Activated CD8-positive, alpha-beta memory T cell treated with anti-CD3 and anti-CD28 coated beads, Interleukin-2, amount 10 ng/mL, durations not matched to agents 7 days and 5 days (primary cell): ENCODE measurements at places on chromosomes 11 and 22.

GRCh38 chr22:38834215-38834953, 9.4 kb downstream of the NPTXR start:
- H3K27ac ChIP-seq = no peak overlapping the region
- H3K27me3 ChIP-seq = no peaks in the 10 kb centered on the region
- no peaks in the 10 kb centered on the region for H3K4me1 ChIP-seq
- H3K36me3 ChIP-seq = no peaks in the 10 kb centered on the region
- no peak for DNase-seq

- DNase-seq = no peak
- no peaks in the 10 kb centered on the region for H3K27me3 ChIP-seq
- peaks cover 16% of the 10 kb centered on the region for H3K36me3 ChIP-seq
- H3K4me1 ChIP-seq = peaks cover 16% of the 10 kb centered on the region
- H3K27ac ChIP-seq = no peak overlapping the region
- H3K4me3 ChIP-seq = no peak overlapping the region
Observed at GRCh38 chr11:96114178-96115064, 190.5 kb upstream of the MTMR2 start.

- H3K4me1 ChIP-seq = peaks cover 18% of the 10 kb centered on the region
- DNase-seq = no peak
- H3K27me3 ChIP-seq = peaks cover 23% of the 10 kb centered on the region
Observed at GRCh38 chr11:130070846-130071200, 1.1 kb downstream of the APLP2 start.

DNA sequence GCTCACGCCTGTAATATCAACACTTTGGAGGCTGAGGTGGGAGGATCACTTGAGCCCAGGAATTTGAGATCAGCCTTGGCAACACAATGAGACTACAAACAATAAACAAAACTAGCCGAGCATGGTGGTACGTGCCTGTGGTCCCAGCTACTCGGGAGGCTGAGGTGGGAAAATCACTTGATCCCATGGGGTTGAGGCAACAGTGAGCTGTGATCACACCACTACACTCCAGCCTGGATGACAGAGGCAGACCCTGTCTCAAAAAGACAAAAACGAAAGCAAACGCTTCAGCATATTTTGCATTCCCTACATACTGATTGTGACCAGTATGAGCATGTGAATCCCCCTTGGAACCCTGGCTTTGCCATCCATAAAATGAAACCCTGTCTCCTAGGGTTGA, 33.9 kb upstream of the MN1 start:
- H3K4me1 ChIP-seq = peaks cover 17% of the 10 kb centered on the region
- H3K36me3 ChIP-seq = peaks cover 3% of the 10 kb centered on the region
- no peak for DNase-seq
- H3K27me3 ChIP-seq = no peaks in the 10 kb centered on the region

DNA sequence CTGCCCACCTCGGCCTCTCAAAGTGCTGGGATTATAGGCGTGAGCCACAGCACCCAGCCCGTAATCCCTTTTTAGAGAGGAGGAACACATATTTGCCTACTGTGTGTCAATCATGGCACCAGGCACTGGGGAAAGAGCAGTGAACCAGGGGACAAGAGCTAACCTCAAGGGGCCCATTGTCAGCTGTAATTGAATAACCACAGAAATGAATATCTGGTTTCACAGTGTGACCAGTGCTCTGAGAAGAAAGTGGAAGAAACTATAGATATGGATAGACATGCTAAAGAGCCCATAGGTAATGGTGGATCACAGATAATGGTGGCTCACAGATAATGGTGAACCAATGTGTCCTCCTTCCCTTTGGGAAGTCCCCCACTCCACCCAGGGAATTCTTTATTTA, 8.6 kb upstream of the KCTD14 start:
- DNase-seq = no peak
- peaks cover 4% of the 10 kb centered on the region for H3K4me1 ChIP-seq
- no peak overlapping the region for H3K27ac ChIP-seq
- H3K4me3 ChIP-seq = no peak overlapping the region
- no peaks in the 10 kb centered on the region for H3K36me3 ChIP-seq

DNA sequence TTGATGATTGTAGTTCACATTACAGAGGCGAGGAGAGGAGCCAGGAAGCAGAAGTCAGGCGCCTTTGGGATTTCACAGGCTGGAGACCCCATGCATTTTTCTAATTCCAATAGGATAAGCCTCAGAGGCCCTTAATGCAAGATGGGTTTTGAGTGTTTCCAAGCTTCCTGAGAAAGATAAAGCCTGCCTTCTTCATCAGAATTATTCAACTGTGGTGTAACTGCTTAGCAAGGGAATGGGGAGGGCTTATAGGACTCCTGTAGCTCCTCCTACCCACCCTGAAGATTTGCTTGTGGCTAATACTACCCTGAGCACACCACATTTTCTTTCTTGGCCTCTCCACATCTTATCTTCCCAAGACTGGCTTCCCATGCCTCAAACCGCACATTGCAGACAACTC, 151.1 kb upstream of the ISX start:
- no peaks in the 10 kb centered on the region for H3K36me3 ChIP-seq
- no peak overlapping the region for H3K27ac ChIP-seq
- no peak overlapping the region for H3K4me3 ChIP-seq
- no peaks in the 10 kb centered on the region for H3K27me3 ChIP-seq

DNA sequence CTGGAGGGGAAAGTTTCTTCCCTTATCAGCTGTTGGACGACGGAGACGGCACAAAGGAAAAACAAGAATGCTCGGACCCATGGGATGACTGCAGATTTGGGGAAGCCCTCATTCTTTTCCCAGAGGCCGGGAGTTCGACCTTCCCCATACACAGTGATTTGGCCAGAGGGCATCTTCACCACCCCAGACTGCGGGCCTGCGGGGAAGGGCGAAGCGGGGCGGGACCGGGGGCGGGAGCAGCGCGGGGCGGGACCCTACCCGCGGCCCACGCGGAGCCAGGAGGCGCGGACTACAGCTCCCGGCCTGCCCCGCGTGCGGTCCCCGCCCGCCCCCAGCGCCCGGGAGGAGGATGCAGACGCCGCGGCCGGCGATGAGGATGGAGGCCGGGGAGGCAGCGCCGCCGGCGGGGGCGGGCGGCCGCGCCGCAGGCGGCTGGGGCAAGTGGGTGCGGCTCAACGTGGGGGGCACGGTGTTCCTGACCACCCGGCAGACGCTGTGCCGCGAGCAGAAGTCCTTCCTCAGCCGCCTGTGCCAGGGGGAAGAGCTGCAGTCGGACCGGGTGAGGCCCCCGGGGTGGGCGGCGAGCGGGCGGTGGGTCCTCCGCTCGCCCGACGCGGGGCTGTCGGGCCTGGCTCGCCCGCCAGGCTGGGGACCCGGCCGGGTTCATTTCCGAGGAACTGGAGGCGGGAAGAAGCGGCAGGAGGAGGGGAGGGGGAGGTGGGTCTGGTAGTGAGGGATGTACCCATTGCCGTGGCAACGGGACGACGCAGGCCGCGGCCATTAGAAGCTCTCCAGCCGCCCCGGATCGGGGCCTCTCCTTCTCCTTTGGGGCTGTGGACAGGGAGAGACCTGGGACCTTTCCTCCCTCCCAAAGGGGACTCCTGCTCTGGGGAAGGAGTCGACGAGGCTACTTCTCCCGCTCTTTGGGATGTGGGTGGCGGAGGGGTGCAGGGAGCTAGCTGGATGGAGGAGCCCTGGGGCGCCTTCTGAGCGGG, at the start of gene KCTD17:
KCTD17 (plus strand) TSS at position 352 of the 995 bp plus-strand sequence; CDS start at position 371, 19 bp downstream.
- H3K4me3 ChIP-seq = peak within 1 kb of the TSS; percentile 77
- H3K27ac ChIP-seq = no peak within 1 kb of the TSS
- peak; percentile 85 for DNase-seq
- peaks cover 3% of the 10 kb centered on the region for H3K36me3 ChIP-seq
- peaks cover 19% of the 10 kb centered on the region for H3K4me1 ChIP-seq
- no peaks in the 10 kb centered on the region for H3K27me3 ChIP-seq

DNA sequence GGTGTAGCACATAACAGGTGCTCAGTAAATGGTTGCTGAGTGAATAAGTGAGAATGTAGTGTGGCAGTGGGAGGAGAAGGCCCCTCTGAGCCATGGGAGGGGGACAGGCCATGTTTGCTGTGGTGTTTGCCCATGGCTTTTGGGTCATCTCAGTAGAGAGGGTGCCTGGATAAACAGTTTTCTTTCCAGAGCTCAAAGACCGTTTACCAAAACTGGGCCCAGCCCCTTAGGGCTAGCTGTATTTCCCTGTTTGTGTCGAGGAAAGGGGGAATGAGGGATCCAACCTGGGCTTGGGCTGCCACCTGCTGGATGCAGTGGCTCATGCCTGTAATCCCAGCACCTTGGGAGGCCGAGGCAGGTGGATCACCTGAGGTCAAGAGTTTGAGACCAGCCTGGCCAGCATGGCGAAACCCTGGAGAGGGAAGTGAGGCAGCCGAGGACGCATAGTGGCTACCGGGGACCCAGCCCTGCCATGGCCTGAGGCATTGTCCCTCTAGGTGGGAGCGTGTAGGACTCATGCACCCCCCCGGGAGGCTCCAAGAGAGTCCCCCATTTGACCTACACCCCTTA, 8.7 kb upstream of the LTO1 start:
- H3K27ac ChIP-seq = no peak overlapping the region
- peaks cover 8% of the 10 kb centered on the region for H3K27me3 ChIP-seq
- peaks cover 10% of the 10 kb centered on the region for H3K4me1 ChIP-seq
- H3K4me3 ChIP-seq = no peak overlapping the region

- no peaks in the 10 kb centered on the region for H3K4me1 ChIP-seq
- H3K27ac ChIP-seq = no peak overlapping the region
- DNase-seq = no peak
- H3K4me3 ChIP-seq = no peak overlapping the region
- H3K36me3 ChIP-seq = no peaks in the 10 kb centered on the region
Observed at GRCh38 chr11:96447208-96448110, 57.6 kb downstream of the JRKL start.

DNA sequence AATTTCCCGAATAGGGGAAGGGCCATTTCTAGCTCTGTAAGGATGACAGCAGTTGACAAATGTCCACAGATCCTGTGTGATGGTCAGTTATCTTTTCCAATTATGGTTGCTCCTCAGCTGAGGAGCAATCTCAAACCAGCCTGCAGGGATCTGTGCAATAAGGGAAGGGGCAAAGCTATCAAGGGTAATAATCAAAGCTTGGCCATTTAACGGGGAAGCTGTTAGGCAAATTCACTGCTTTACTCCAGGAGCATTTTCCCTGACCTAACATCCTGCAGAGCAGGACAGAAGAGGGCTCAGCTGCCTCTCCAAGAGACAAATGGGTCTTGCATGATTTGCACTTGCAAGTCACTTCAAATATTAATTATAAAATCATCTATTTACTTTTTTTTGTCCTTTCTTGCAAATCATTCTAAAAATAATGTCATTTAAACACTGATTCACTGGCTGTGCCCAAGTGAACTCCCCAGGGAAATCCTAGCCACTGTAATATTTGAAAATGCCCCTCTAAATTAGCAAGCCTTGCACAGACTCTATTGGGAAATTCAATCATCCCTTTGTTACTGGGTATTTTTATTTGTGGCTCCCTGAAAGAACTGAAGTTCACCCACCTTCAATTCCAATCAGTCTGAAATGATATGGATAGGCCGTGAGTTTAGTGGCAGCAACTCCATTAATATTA, 1256.7 kb downstream of the LRRC4C start:
- no peaks in the 10 kb centered on the region for H3K27me3 ChIP-seq
- no peak overlapping the region for H3K27ac ChIP-seq
- H3K4me1 ChIP-seq = no peaks in the 10 kb centered on the region
- H3K36me3 ChIP-seq = no peaks in the 10 kb centered on the region
- H3K4me3 ChIP-seq = no peak overlapping the region

DNA sequence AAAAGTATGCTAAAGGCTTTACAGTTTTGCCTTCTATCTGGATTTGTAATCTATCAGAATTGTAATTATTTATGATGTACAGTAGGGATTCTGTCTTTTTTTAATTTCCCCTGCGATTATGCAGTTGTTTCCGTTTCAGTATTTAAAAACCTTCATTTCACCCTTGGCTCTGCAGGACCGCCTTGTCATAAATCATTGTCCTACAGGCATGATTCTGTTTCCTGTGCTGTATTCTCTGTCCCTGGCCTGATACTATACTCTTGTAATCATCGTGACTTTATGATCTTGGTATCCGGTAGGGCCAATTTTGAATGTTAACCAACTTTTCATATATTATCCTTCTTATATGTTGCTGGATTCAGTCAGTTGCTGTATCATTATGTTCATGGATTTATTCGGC, 151.7 kb downstream of the ATXN10 start:
- peaks cover 20% of the 10 kb centered on the region for H3K36me3 ChIP-seq
- DNase-seq = no peak
- no peak overlapping the region for H3K27ac ChIP-seq
- no peak overlapping the region for H3K4me3 ChIP-seq
- no peaks in the 10 kb centered on the region for H3K27me3 ChIP-seq

GRCh38 chr11:58546841-58547240, 28.8 kb downstream of the LPXN start:
- H3K27me3 ChIP-seq = no peaks in the 10 kb centered on the region
- no peak overlapping the region for H3K27ac ChIP-seq
- no peak overlapping the region for H3K4me3 ChIP-seq
- H3K4me1 ChIP-seq = no peaks in the 10 kb centered on the region

GRCh38 chr11:77212314-77213007, 84.4 kb downstream of the MYO7A start:
- H3K4me1 ChIP-seq = no peaks in the 10 kb centered on the region
- peaks cover 4% of the 10 kb centered on the region for H3K27me3 ChIP-seq
- peak; percentile 25 for DNase-seq
- H3K27ac ChIP-seq = no peak overlapping the region

- no peak overlapping the region for H3K4me3 ChIP-seq
- peaks cover 23% of the 10 kb centered on the region for H3K4me1 ChIP-seq
- H3K27ac ChIP-seq = no peak overlapping the region
- no peaks in the 10 kb centered on the region for H3K36me3 ChIP-seq
- peaks cover 8% of the 10 kb centered on the region for H3K27me3 ChIP-seq
Observed at GRCh38 chr11:117605331-117605730, 191.7 kb downstream of the DSCAML1 start.

- no peak within 1 kb of the TSS for H3K27ac ChIP-seq
- H3K4me1 ChIP-seq = peaks cover 13% of the 10 kb centered on the region
- no peaks in the 10 kb centered on the region for H3K36me3 ChIP-seq
- peaks cover 51% of the 10 kb centered on the region for H3K27me3 ChIP-seq
- H3K4me3 ChIP-seq = no peak within 1 kb of the TSS
- peak; percentile 63 for DNase-seq
Observed at GRCh38 chr22:41915035-41915785, at the start of gene SHISA8. TSS of gene SHISA8 (minus strand) at chr22:41915074. CDS start at chr22:41914667, 407 bp downstream.

DNA sequence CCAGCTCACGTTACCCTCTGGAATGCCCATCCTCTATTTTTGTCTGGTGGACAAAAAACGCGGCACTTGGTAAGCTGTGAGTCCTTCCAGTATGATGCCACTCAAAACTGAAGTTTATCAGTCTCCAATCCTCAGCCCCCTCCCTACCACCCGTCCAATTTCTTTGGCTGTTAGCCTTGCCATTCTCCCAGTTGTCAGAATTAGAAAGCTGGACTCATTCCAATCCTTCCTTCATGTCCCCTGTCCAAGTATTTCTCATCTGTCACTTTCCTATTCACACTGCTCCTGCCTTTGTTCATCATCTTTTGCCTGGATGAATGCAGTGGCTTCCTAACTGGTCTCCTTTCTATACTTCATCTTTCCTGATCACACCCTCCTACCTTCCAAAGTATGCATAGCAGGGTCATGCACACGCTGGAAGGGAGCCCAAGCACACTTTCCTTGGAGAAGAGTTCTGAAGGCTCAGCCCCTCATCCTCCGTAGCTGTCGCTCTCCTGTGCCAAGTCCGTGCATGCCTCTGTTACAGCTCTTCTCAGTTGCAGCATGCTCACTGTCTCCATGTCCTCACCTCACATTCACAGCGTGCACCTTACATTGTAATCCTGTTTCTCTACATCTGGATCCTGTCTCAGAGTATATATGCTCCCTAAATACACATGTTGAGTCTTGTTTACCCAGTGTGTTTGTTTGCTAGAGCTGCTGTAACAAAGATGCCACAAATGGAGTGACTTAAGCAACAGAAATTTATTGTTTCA, 19.4 kb downstream of the APLP2 start:
- no peaks in the 10 kb centered on the region for H3K36me3 ChIP-seq
- H3K4me3 ChIP-seq = no peak overlapping the region
- no peak overlapping the region for H3K27ac ChIP-seq
- DNase-seq = no peak

- no peak for DNase-seq
- H3K27me3 ChIP-seq = no peaks in the 10 kb centered on the region
- H3K4me1 ChIP-seq = no peaks in the 10 kb centered on the region
- H3K4me3 ChIP-seq = no peak overlapping the region
Observed at GRCh38 chr11:84089072-84090057, 803.2 kb upstream of the CCDC90B start.
